Effector memory CD4-positive, alpha-beta T cell (primary cell): ENCODE measurements at places on chromosomes 12 and 14.

GRCh38 chr14:52044791-52045522, 23.9 kb downstream of the NID2 start:
- DNase-seq = no peak

GRCh38 chr12:53208877-53209463, 1.9 kb upstream of the ITGB7 start:
- DNase-seq = no peak

- peak; percentile 24 for DNase-seq
Observed at GRCh38 chr12:93742110-93742934, 65.1 kb downstream of the CRADD start.

- DNase-seq = no peak
Observed at GRCh38 chr12:32125455-32126084, 18.9 kb downstream of the BICD1 start.

DNA sequence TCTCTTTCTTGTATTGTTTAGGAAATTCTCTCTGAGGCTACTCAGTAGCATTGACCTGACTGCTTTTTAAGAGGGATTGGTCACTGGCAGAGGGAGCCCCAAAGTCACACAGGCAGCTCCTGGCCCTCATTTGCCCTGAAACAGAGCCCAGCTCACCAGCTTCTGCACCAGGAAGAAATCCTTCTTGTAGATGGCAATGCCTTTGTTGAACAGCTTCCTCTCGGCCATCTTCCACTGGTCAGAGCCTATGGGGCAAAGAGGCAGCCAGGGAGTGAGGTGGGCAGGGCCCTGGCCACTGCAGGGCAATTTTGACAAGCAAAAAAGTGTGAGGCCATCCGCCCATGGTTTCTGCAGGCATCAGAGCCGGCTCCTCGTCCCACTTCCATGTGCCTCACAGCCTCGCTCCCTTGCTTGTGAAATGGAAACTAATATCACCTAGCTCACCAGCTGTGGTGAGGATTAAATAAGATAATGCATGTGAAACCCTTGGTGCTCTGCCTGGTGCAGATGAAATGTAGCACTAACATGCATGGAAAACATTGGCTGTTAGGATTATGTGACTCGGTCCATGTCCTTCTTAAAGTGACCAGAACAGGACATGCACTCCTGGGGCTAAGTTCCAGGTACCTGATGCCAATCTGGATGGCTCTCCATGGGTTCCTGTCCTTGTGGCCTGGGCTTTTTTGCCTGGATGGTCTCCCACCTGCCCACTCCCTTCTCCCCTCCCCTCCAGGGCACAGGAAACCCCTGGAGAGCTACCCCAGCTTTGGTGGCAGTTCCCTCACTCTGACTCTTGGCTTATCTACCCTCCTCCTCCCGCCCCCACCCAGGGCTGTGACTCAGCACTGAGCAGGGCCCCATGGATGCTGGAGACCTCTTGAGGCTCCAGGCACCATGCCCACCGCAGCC, 11.2 kb upstream of the PNMA1 start:
- DNase-seq = no peak

DNA sequence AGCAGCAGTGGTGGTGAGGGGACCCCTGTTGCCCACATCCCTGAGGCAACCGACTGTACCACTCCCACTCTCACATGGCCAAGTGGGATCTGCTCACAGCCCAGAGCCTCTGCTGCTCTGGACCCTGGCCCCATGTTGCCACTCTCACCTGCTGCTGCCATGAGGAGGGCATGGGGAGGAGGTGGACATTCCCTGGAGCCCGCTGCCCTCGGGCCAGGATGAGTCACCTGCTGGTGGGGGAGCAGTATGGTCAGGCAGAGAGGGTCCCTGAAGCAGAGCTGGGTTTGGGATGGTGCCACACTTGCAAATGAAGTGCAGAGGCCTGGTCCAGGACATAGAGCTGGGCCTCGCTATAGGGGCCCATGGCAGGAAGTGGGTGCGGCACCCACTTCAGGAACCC, 26.1 kb downstream of the SDR9C7 start:
- no peak for DNase-seq

DNA sequence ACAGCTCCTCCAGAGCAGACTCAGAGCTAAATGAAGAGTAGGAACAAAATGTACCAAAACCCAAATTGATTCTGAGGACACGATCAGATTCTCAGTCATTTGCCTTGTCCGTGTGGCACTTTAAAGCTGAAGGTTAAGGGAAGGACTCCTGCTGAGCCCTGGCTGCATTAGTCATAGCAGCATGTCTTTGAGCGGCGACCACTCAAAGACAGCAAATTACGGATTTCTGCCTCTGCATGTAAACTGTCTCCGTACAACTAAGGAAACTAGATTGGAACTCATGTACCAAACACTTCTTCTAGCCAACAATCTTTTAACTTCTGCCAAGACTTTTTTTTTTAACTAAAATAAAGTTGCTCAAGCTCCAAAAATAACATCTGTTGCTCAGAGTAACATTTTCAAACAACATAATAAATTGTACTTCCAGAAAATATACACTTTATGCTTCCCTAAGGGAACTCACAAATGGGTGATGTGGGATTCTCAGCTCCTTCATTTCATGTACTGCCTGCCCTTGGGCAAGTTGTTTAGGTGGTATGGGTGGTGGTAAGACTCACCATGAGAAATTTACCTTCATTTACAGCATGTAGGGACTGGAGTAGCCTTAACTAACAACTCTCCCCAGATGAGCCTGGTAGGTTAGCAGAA, 56.1 kb downstream of the RERG start:
- no peak for DNase-seq

DNA sequence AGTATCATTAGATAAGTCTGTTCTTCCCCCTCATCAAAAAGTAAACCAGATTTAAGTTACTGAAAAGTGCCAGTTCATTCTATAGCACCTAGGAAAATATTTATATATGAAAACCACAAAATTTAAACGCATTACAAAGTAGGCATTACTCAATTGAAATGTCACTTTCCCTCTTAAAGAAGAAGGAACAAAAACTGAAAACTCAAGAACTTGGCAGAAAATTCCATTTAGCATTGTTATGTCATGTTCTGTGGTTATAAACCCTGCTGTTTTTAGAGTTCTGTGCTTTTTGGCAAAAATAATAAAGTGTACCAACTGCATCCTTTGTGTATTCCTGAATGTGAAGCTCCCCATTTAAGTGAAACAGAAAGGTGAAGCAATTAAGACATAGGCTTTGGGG, 3.6 kb downstream of the FGD4 start:
- no peak for DNase-seq

DNA sequence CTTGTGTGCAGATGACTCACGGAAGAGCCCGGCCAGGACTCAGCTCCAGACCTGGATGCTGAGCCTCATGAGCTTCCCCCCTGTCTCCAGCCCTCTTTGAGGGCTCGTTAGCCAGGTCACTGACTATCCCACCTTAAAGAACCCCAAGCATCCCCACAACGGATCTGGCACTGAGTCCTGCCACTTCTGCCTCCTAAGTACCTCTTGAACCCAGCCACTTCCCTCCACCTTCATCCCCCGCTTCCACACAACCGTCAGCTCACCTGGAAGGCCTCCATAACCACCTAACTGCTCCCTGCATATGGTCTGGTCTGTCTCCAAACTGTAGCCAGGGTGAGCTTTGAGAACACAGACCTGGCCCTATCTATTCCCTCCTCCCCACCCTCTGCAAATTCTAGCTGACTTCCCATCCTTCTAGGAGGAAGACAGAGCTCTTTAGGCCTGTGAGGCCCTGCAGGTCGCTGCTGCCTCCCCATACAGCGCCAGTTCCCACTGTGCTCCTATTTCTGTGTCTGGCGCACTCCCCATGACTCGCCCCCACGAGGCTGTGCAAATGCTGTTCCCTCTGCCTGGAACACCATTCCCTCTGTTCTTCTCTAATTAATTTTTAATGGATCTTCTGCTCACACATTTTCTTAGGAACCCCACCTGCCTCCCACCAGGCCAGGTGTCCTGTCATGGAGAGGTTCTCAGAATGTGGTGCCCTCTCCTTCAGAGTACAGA, 2.9 kb upstream of the HSP90AA1 start:
- DNase-seq = no peak

DNA sequence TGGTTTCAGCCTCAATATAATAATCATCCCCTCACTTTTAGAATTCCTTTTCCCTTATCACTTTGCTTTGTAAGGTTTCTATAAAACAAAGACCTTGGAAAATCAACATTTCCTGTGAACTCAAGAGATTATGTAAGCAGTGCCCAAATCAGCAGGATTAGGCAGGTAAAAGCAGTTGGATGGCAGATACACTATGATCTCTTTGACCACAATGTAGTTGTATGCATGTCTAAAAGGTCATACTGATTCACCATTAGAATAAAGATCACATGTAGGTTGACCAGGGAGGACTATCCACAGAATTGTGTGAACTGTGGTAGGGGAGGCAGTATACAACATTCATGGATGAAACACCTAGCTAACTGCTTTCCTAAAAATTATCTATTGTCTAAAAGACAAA, 57.5 kb downstream of the DENND5B start:
- DNase-seq = no peak

- no peak for DNase-seq
Observed at GRCh38 chr14:61218157-61218556, 63.0 kb downstream of the TMEM30B start.

DNA sequence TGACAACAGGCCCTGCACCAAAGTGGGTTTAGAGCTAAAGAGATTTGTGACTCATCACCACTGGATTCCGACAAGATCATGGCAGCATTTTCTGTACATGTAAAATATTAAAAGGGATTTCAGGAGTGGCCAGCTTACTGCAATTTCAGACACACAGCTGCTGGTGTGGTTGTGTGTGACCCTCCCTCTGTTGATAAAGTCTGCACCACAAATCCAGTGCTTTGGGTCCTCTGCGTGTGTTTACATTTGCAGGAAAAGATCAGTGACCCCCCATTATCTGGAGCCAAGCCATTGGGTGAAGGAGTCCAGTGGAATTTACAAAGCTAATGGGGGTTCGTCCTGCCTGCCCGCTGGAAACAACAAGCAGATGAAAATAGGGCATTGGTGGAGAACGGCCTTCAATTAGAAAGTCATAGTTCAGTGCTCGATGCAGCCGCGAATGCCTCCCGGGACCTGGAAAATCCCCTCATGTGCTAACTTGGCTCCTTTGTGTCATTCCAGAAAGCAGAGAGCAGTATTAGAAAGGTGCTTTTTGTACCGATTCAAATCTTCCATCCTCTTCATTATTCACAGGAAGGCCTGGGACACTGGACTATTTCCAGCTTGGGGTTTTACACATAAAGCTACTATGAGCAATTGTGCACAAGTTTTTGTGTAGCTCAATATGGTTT, 188.5 kb upstream of the TMEM132C start:
- DNase-seq = no peak

- no peak for DNase-seq
Observed at GRCh38 chr14:100117633-100118395, 41.6 kb downstream of the DEGS2 start.

GRCh38 chr14:67453575-67454300, 34.8 kb downstream of the TMEM229B start:
- DNase-seq = no peak

DNA sequence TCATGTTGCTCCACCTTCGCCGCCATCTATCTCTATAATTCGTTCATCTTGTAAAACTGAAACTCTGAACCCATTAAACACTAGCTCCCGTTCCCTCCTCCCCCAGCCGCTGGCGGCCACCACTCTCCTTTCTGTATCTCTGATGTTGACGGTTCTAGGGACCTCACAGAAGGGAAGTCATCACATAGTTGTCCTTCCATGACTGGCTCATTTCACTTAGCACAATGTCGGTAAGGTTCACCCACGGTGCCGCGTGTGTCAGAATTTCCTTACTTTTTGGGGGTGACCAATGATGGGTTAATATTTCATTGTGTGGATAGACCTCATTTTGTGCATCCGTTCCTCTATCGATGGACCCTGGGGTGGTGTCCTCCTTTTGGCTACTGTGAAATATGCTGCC, 2.0 kb upstream of the CACNA2D4 start:
- no peak for DNase-seq

DNA sequence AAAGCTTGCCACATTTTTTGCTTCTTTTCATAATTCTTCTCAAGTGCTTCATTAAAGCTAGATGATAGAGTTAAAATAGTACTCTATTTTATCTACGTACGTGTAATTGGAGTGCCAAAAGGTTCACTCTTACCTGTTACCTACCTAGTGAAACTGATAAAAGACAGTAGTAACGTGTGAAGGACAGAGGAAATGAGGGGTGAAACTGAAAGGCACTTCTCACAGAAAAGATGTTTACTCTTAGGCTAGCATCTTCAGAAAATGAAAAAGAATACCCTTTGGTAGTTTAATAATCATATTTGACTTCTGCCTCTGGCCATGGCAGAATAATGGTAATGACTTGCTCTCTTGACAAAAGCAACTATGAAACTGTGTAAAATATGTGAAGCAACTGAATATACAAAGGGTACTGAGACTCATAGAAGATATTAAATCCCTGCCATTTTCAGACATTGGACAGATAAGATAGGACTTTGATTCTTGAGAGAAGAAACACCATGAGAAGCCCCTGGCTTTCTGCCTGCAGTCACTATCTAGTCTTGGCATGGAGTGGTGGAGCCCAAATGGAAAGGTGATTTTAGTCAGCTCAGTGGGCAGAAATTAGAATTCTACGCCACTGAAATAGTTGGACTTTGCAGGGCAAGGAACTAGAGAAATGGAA, 6.3 kb upstream of the EVL start:
- no peak for DNase-seq

DNA sequence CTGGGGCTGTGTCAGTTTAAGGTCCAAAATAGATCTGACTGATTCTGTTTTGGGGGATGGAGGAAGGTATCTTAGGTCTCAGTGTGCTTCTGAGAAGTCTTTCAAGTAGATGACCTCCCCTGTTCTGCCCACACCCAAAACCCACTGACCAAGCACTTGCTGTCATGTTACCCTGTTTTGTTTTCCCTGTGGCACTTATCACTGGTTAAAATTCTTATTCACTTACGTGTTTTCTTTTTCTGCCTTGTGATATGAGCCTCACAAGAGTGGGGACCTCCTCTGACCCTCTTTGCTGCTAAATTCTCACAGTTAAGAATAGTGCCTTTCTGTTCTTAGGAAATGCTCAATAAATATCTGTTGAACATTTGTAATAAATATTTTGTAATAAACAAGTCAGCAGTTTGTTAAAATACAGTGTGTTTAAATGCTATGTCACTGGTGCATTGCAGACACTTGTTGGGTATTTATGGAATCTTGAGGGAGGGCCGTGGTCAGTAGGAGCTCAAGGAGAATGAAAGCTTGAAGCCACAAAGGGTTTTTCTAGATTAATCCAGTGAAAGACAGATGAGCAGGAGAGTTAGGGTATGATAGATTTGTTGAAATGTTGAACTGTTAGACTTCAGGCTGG, 20.9 kb downstream of the PLEKHA5 start:
- no peak for DNase-seq

GRCh38 chr14:103206836-103207387, 83.7 kb downstream of the TNFAIP2 start:
- DNase-seq = no peak

- DNase-seq = no peak
Observed at GRCh38 chr12:83271201-83271600, 584.5 kb downstream of the TMTC2 start.

DNA sequence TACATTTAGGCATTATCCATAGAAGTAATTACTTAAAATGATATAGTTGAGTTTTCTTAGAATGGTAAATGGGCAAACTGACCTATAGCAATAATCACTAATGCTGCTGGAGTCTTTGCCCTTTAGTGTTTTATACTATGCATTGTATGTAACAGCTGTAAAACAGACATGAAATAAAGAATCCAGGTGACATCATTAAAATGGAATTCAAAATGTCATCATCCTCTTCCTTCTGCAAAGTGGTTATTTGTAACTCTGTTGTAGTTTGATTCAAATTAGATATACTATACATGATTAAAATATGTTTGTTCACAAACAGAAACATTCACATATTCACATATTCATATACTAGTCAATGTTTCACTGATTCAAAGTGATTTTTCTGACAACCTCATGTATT, 598.8 kb downstream of the SLC16A7 start:
- DNase-seq = no peak

GRCh38 chr12:71756054-71756690, 1.5 kb downstream of the RAB21 start:
- no peak for DNase-seq
